ENCODE measurements at places on chromosomes 1 and 21. TPM values are rescaled to one million over a fixed set of nuclear protein-coding genes. Genes with fewer than 3 reads are reported as not detected.
A peak's percentile ranks its signal among the peaks of the same experiment; 100 is the strongest.

DNA sequence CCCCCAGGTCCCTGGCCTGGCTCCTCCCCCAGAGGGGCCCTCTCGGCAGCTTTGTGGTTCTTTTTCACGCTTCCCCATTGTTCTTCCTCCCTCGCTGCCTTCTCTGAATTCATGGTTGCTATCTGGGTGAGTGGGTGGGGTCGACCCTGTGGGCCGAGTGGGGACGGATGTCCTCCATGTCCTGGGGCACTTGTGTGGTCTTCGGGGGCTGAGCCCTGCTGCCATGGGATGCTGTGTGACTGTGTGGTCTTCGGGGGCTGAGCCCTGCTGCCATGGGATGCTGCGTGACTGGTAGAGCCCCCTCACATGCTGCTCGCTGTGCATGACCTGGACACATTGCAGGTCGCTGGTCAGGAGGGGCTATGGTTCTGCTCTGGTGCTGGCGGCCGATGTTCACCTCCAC is 21.6 kb upstream of the DIP2A start:
- DNase-seq: no peak
- no peak overlapping the region for H3K4me3 ChIP-seq
- H3K4me1 ChIP-seq: no peaks in the 10 kb centered on the region
- H3K36me3 ChIP-seq: peaks cover 67% of the 10 kb centered on the region
- H3K27me3 ChIP-seq: no peaks in the 10 kb centered on the region
- H3K27ac ChIP-seq: no peak overlapping the region

The CRYBG2 gene
- not detected for total RNA-seq

- peaks cover 9% of the 10 kb centered on the region for H3K36me3 ChIP-seq
- no peaks in the 10 kb centered on the region for H3K27me3 ChIP-seq
- DNase-seq: peak; percentile 66
- H3K27ac ChIP-seq: peak within 1 kb of the TSS; percentile 83
Observed at GRCh38 chr1:206612129-206612876, at the start of gene EIF2D. EIF2D (minus strand) TSS chr1:206612465; CDS start chr1:206612342, 123 bp downstream.

The AIM2 gene
- total RNA-seq: 1.1 TPM

GRCh38 chr1:217363319-217363718 is 267.6 kb downstream of the GPATCH2 start:
- H3K27me3 ChIP-seq: no peaks in the 10 kb centered on the region
- DNase-seq: no peak
- no peaks in the 10 kb centered on the region for H3K36me3 ChIP-seq
- no peak overlapping the region for H3K4me3 ChIP-seq
- H3K4me1 ChIP-seq: no peaks in the 10 kb centered on the region
- no peak overlapping the region for H3K27ac ChIP-seq

- no peak overlapping the region for H3K27ac ChIP-seq
- peaks cover 25% of the 10 kb centered on the region for H3K36me3 ChIP-seq
- H3K4me3 ChIP-seq: no peak overlapping the region
- DNase-seq: no peak
- H3K27me3 ChIP-seq: no peaks in the 10 kb centered on the region
Observed at GRCh38 chr21:33510826-33511225, 19.3 kb upstream of the DNAJC28 start.

Data from thoracic aorta (tissue), 2 donors.